Stimulated activated CD8-positive, alpha-beta memory T cell treated with anti-CD3 and anti-CD28 coated beads, Interleukin-4, amount 100 ng/mL, for 48 hours (primary cell): ENCODE measurements at places on chromosomes 16 and 17.

GRCh38 chr16:27721531-27722181 lies 171.7 kb downstream of the KATNIP start:
- no peak for DNase-seq

DNA sequence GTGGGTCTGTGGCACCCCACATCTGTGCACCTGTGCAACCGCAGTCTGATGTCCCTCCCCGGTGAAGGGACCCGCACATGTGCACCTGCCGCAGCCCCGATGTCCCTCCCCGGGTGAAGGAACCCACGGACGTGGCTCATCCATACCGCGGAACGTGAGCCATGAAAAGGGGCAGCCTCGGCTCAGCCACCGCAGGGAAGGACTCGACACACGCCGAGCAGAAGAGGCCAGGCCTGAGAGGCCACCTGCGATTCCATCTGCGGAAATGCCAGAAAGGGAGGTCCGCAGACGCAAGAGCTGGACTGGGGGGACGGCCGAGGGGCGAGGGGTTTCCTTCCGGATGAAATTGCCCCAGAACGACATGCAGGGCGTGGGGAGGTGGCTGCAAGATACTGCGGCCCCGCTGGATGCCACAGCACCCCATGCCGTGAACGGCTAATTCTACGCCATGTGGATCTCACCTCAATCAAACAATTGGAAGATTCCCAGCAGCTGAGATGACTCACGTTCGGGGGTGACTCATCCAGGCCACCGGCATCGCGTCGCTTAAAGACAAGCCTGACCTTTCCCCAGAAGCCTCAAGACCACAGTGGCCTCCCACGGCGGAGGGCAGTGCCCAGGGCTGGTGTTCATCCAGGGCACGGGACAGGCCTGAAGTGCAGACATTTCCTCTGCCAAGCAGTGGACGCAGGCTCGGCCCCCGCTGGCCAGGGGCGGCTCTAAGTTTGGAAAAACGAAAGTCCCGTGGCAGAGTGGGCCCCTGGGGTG lies 21.0 kb downstream of the SOX8 start:
- DNase-seq = peak; percentile 89

DNA sequence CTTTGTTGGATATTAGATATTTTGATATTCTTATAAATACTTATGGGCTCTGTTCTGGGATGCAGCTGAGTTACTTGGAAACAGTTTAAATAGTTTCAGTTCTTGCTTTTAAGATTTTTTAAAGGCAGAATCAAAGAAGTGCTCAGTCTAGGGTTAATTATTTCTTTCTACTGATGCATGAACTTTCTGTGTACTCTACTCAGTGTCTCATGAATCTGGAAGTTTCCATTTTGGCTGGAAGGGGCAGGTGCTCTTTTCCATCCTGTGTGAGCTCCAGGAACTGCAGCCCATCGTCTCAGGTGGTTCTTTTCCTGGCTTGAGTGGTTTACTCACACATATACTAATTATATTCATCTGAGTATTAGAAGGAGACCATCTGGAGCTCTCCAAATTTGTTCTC lies 61.1 kb upstream of the CPHXL start:
- no peak for DNase-seq

DNA sequence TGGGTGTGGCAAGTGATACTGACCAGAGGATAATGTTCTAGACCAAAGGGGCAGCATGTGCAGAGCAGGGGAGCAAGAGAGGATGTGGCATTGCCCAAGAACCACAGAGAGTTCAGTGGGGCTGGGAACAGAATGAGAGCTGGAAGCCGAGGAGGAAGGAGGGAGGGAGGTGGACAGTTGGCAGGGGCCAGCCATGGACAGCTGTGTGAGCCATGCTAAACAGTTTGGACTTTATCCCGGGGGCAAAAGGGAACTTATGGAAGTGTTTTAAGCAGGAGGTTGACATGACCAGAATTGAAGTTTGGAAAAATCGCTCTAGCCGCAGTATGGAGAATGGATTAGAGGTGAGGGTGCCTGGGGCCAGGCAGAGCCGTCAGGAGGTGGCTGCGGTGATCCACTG lies 29.4 kb upstream of the TMEM132E start:
- no peak for DNase-seq

DNA sequence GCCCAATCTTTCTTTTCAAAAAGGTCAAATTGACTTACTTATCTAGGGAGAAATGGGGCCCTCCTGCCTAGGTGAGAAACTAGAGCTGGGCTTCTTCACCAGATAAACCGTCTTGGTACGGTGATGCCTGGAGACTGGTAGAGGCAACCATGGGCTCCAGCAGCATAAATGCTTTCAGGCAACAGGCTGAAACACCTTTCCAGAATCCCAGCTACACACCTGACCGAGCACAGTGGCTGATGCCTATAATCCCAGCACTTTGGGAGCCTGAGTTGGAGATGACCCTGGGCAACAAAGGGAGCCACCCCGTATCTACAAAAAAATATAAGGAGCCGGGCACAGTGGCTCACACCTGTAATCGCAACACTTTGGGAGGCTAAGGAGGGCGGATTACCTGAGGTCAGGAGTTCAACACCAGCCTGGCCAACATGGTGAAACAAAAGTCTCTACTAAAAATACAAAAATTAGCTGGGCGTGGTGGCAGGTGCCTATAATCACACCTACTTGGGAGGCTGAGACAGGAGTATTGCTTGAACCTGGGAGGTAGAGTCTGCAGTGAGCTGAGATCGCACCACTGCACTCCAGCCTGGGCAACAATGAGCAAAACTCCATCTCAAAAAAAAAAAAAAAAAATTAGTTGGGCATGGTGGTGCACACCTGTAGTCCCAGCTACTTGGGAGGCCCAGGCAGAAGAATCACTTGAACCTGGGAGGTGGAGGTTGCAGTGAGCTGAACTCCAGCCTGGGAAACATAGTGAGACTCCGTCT lies 8.0 kb downstream of the TRAF4 start:
- DNase-seq = no peak

GRCh38 chr16:77344341-77344740 lies 90.5 kb downstream of the ADAMTS18 start:
- DNase-seq = no peak

GRCh38 chr17:78144147-78144719 lies 2.0 kb upstream of the C17orf99 start:
- DNase-seq = no peak

- DNase-seq = peak; percentile 47
These were observed 527 bp downstream of the CIAPIN1 start for GRCh38 chr16:57446531-57447185.

DNA sequence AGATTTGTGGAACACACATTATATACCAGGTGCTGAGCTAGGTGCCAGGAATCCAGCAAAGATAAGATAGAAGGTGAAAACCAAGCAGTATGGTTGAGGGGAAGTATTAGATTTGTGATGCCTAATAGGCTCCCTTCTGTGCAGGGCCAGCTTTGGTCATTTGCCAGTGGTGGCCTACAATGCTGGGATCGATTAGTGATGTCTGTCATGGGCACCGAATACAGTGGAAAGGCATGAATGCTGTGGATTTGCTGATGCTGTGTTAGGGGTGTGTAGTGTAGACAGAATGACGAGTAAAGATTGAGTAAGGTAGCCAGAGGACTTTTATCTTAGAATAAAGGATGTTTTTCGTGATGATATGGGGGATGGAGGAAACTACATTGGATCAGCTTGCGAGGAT lies 48.9 kb downstream of the SNX29 start:
- DNase-seq = no peak

DNA sequence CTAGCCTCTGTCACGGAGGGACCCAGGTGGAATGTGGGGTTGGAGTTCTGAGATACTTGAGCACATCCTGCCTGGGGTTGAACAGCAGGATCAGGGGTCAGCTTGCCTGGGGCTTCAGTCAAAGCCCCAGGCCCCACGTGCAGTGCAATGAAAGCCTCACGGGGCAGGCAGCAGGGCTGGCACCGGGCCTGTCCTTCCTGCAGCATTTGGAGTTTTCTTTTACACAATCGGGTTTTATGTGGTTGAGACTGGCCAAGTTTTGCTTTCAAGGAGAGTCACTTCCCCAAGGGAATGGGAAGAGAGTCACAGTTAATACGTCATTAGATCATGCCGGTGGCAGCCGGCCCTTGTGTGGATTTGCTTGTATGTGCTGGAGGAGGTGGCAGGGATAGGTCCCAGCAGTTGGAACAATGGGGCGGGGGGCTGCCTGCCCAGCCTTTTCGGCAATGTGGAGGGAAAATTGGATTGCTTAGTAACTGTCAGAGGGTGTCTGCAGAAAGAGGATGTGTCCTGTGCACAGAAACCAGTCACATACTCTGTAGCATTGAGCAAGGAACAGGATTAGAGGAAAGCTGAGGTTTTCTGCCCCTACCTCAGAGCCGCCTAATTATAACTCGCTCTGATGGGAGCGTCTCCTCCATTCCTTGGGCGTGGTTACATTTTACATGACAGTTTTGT lies 4.5 kb downstream of the RMI2 start:
- DNase-seq = no peak

DNA sequence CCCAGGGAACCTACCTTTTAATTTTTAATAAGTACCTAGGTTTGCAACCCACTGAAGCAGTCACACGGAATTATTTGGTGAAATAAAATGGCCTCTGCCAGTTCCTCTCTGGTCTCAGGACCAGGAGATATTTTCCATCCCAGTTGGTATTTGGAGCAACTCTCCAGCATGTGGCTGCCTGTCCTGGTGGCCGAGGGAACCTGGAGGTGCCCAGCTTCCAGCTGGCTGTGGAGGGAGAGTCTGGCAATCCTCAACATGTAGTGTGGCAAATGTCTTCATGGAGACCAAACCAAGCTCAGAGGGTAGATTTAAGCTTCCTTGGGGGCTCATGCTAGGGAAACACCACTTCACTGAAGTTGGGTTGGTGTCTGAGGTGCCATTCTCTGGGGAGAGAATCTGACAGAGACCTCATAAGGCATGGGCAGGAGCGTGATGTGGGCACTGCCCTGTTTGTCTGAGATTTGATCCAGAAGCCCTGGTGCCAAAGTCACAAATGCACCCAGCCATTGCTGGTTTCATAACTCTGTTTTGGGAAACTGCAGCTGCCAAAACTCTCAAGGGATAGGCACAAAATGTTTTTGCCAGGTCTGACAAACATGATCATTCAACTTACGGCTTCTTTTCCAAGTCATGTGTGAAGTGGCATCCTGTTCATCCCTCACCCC lies 2.8 kb downstream of the MT1X start:
- no peak for DNase-seq

DNA sequence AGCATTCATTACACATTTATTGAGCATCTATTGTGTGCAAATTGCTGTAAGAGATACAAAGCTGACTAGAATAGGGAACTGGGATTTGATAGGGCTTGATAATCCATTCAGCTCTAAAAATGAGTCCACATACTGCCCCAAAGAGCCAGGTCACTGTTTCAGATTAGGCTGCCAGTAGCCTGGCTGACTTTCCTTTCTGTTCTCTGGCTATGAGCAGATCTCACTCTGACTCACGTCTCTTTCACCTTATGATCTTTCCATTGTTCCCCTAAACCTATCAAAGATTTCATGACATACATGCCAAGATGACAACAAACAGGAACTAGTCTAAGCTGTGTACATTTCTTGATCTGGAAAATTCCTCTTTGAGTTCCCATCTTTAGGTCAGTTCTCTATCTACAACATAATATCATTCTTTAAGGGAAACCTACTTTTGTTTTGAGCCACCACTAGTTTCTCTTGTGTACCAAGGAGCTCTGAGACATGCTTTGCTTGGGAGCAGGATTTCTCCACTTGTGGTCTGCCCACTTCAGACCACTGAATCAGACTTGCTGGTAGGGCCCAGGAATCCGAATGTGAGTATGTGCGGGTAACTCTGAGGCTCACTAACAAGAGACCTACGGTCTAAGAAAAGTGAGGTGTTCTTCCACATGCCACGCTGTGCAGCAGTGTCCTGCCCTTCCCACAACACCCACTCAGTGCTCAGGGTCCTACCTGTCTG lies 40.9 kb upstream of the ICAM2 start:
- DNase-seq = peak; percentile 59

DNA sequence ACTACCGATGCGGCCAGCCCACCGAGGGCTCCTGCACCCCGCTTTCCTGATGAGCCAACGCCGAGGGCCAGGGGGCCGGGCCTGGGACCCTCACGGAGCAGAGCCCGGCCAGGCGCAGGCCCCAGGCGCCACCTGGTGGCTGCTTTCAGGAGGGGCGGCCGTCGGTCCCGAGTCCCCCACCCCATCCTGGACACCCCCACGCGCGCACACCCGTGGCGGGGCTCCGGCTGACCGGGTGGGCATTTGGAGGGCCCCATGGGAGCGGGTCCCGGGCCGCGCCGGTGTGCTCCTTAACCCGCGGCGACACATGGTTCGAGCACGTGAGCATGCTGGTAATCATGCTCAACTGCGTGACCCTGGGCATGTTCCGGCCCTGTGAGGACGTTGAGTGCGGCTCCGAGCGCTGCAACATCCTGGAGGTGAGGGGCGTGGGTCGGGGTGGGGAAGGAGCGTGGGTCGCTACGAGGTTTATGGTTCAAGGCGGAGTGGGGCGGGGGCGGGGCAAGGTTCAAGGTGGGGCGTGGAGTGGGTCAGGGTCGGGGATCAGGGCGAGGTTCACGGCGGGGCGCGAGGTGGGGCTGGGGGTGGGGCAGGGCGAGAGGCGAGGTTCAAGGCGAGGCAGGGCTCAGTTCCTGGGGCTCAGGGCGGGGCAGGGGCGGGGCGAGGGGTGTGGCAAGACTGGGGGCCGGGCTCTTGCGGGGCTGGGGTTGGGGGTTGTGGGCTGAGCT lies 30.2 kb downstream of the TPSG1 start:
- peak; percentile 46 for DNase-seq

DNA sequence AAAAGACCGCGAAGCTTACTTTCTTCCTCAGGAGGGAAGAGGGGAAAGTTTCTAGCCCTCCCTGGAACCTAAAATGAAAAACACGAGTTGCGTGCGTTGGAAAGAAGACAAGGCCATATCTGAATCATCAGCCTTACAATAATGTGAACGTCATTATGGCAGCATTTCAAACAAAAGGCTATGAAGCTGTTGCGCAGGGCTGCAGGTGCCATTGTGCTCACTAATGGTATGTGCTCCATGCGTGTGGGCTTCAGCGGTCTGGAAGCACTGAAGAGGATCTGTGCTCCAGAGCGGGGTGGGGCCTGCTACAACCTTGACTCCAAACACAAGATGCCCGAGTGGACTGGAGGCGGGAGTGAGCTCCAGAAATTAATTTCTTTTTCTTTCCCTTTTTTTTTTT lies 12.1 kb upstream of the CYB5B start:
- peak; percentile 20 for DNase-seq

DNA sequence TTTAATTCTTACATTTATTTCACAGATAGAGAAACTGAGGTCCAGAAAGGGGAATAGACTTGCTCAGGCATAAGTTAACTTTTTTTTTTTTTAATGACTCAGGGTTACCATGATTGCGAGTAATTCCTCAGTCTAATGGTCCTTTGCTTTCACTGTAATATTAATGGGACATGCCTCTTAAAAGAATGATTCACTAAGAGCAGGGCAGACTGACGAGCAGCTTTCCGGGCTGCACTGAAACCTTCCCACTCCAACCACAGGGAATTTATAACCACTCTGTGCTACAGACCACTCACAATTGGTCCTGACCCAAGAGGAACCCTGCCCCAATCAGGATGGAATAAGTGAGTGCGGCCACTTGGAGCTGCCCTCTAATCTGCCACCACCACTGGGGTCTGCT lies 5.7 kb downstream of the HOXB2 start:
- DNase-seq = no peak
